Ovary (tissue), 10 donors: ENCODE measurements at places on chromosomes 7 and 10.

DNA sequence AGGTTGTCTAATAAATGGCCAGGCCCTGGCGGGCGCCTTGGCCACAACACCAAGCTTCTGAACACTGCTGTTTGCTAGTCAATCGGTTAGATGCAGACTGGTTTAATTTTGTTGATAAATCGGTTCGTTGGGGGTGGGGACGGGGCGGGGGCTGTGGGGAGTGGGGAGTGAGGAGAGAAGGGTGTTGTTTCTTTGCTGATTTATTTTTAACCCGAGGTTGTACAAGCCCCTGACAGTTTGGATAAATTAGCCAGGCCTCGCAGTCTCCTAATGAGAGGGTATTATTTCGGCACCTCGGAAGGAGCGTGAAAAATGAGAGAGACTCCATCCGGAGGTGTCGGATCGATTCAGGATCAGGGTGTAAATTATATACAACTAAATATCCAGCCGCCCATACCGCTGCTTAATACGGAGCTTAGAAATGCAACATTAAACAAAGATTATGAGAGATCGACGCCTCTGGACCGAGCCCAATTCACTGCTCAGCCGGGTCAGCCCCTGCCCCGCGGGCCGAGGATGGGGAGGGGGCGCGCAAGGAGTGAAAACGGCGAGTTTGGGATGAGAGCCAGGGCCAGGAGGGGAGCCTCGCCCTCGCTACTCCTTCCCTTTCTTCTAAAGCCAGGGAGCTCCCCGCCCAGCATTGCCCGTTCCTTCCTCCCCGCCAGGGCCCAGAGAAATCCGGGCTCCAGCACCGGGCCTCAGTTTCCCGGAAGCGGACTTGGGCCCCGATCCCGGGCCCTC lies 8.0 kb downstream of the UNCX start:
- DNase-seq: no peak

GRCh38 chr7:129163875-129164544 lies 19.5 kb downstream of the TSPAN33 start:
- DNase-seq: no peak

GRCh38 chr7:144403649-144404061 lies at the start of gene NOBOX:
TSS of gene NOBOX (minus strand) at chr7:144403693.
- no peak for DNase-seq

GRCh38 chr10:118153287-118153686 lies 106.5 kb upstream of the RAB11FIP2 start:
- no peak for DNase-seq

DNA sequence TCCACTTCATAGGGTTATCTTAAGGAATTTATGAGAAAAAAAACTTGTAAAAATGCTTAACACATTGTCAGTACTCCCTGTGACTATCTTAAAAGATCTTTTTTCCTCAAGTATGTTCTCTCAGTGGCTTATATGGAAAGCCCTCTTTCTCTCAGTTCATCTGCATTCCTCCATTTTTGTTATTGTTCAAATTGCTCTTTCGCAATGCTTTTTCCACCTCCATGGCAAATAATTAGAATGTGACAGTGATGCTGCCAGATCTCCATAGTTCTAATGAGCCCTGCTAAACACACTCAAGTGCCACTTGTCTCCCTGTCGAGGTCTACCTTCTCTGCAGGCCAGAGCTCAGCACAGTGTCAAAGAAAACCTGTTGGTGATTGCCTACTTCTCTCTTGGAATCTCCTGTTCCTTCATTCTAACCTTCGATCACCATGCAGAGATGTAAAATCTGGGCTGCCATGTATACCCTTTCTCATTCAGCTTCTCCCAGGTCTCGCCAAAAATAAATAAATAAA lies 37.2 kb upstream of the ABCB5 start:
- no peak for DNase-seq

DNA sequence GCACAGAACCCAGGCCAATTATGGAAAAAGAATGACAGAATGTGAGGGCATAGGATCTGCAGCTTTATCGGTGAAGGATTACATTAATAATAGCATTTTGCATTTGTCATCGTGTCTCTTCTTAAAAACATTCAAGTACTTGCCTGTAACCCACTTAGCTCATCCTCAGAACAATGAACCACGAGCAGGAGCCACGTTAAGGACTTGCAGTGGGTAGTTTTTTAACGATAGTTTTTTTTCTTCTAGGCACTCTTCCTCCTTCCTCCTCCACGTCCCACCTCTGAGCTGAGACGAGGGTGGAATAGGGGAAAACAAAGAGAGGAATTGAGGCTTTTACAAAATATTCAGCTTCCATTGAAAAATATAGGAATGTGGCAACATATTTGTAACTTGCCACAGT lies 27.1 kb downstream of the CDHR3 start:
- no peak for DNase-seq

DNA sequence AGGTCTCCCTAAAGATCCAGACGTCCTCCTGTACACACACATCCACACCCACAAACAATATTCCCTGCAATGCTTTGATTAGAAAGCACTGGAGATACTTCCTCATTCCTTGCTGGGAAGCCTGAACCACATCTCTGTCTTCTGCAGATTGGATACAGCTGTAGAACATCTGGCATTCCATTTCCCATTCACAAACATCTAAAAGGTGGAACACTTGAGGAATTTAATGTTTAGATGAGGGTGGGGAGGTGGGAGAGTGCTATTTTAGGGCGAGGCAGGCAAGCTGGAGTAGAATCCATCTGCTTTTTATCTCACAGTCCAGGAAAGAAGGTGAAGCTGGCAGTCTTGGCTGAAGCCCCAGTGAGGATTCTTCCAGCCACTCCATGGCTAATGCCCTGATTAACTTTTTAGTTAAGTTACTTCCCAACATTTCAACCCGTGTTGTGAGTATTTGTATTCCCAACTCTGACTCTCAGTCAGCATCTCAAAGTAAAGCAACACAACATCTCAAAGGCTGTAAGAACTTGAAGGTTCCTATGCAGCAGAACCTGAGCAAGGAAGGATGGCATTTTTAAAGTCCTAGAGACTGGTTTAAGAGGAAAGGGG lies 46.1 kb downstream of the CYTH3 start:
- no peak for DNase-seq

DNA sequence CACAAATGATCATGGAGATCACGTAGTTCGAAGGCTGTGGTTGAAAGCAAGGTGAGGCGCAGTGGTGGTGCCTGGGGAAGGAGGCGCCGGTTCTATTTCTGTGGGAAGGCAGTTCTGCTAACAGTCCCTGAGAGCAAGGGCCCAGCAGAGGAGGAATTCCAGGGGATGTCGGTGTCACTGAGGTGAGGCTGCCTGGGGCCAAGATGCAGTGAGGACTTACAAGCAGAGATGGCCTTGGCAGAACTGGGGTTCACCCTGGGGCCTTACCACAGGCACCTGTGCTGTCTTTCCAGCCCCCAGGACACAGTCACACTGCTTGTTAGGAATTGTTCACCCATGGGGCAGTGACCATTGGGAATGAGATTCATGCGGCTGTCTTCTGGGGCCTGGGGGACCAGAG lies 26.7 kb downstream of the GBX1 start:
- no peak for DNase-seq

DNA sequence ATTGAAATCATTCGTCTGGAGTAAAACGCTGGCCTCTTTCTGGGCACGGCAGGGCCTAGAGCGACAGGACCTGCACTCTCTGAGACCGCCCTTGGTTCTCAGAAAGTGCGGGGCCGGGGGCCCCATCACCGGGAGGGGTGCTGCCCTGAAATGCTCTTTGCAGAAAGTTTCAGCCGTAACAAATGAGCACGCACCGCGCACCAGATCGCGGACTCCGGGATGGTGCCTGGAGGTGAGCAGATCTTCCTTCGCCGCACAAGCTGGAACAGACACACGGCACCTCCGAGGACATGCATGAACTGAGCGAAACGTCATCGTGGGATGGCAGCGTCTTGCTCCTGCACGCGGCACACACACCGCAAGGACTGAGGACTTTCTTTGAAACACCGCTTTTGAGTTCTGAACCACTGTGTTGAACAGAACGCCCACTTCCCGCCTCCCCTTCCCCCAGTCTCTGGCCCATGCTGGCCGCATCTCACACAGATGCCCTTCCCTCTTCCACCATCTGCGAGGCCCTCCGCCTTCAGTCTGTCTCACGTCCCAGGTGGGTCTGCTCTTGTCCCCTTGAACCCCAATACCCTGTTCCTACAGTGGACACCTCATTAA lies 538.7 kb upstream of the MGMT start:
- no peak for DNase-seq

DNA sequence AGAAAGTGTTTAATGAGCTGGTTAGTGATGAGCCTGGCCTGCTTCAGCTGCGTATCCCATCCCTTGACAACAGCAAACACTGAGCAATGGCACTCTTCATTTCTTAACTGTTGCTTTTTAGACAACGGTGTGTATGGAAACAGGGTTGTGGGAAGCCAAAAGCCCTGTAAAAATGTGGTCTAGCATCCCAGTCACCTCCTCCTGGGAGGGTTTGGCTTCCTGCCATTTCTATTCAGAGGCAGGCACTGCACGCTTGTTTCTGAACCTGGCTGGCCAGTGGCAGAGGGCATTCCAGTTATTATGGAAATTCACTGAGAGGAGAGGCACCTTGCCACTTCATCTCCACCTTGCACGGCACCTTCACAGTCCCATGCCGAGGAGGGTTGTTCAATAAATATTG lies 123.0 kb upstream of the ADARB2 start:
- no peak for DNase-seq

DNA sequence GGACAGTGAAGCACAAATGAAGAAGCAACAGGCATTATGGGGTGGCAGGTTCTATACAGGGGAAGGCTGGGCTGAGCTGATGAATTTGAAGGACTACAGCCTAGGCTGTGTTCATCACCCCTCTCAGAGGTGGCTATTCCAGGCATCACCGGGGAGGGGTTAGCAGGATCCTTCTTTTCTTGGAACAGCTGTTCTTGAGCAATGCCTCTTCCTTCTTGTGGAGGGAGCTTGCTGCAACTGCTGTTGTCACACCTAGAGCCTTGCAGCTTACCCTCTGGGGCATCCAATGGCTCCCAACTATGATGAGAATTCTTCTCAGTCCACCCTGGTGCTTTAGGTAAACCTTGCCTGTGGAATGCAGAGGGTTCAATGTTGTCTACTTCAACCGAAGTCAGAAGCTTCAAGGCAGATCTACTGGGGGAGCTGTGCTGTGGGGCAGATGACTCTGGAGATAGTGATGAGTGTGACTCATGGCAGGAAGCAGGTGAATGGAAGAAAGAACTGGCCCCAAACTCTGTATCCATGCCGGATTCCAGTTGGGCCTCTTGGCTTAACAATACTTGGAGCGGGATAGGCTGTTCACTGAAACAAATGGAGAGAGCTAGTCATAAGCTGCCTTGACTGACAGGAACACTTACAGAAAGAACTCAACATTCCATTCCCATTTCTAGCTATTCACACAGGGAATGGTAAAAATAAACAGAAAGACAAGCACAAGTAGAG lies 21.5 kb upstream of the PPP3CB start:
- DNase-seq: no peak
